Esophagus muscularis mucosa (tissue), 4 donors: ENCODE measurements at places on chromosomes 11 and 22. TPM values are rescaled to one million over a fixed set of nuclear protein-coding genes. Genes with fewer than 3 reads are reported as not detected.

Gene GUCY1A2
- 7.7 TPM for total RNA-seq

Gene F2
- total RNA-seq = not detected

Gene SLC17A6
- total RNA-seq = not detected

Gene MMP8
- not detected for total RNA-seq

Gene MOV10L1
- total RNA-seq = 0.39 TPM

Gene RCOR2
- total RNA-seq = 0.42 TPM

Gene KIRREL3
- total RNA-seq = 6.5 TPM

Gene ADAMTS8
- total RNA-seq = 33.8 TPM

Gene TH
- not detected for total RNA-seq

Gene TIMM10
- total RNA-seq = 42.8 TPM
